ENCODE measurements at places on chromosomes 2 and 18.

- DNase-seq: no peak
Measured at GRCh38 chr18:52903857-52904256, 563.9 kb downstream of the DCC start.

DNA sequence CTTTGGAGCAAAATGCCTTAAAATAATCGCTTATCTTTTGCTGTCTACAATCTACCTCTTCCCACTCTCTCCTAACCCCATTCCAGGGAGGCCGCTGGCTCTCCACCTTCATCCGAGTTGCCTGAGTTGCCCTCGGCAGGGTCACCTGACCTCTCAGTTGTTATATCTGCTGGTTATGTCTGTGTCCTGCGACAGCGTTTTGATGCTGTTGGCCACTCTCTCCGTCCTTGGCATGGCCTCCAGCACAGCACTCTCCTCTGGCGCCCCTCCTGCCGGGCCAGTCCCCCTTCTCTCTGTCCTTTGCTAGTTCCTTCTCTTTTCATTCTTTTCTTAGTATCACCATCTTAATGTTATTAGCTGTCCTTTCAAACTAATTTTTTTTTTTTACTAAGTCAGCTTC is 41.6 kb downstream of the TRAF3IP1 start:
- DNase-seq: no peak

DNA sequence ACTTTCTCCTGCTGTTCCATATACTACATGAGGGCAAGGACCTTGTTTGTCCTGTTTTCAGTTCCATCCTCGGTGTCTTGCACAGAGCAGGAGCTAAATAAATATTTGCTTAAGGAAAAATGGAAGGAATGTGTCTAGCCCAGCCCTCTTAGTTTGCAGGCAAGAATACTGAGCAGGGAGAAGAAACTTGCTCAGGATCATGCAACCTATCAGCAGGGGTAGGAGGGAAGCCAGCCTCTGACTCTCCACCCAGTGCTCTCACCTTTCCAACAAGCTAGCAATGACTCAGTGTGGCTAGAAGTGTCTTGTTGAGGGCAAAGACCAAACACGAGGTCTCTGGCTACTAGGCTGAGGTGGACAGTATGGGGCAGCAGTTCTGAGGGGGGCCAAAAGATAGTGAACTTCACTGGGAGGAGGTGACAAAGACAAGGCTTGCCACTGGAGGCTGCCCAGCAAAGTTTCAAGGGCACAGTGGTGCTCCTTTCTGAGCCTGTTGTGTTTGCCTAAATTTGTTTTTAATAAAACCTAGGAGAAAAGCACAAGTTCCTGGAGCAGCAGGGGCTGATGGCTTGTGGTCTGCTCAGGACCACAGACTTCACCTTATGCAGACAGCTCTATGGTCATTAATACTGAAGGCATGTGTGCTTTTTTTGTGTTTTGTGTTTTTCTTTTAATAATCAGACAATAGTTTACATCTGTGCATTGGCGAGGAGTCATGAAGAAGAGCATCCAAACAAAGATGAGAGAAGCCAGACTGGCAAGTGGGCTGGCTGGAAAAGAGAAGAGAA is 49.1 kb upstream of the CTAGE1 start:
- peak; percentile 71 for DNase-seq

DNA sequence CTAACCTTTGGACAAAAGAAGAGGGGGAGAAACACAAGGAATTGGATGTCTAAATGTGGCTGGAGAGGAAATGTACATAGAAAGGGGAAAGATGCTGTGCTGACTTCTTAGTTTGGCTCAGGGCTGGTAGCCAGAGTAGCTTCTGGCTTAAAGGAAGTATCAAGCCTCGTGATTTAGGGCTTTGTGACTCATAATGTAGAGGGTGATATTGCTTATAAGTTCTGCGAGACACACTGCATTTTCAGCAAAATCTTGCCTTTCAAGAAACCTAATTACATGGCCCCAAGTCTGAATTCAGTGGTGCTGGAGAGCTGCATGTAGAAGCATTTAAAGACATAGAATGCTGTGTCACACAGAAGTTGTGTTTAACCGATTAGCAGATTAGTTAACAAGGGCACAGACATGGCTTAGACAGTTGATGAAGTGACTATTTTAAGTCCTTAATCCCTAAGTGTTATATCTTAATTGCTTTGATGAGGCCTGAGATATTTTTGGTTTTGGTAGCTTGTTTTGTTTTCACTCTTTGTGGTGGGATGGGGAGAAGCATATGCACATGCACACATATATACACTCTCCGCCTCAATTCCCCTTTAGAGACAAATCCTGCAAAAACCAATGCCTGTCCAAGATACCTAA is 66.4 kb downstream of the EPAS1 start:
- DNase-seq: peak; percentile 39

DNA sequence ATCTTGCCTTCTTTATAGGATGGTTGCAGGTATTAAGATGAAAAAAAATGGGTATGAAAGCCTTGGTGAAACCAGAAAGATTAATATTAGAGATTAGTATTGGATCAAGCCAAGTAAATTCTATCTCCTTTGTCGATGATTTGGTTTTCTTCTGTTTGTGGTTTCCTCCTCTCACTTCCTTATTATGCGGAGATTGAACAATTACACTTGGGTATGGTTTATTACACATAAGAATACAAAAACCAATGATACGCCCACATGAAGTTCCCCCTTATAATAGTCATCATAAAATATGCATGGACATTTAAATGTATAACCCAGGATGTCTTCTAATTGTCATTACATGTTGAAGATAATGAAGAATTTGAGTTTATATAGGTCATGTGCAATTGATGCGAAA is 4.9 kb downstream of the LTBP1 start:
- DNase-seq: no peak

GRCh38 chr2:84435345-84436025 is 23.6 kb downstream of the SUCLG1 start:
- no peak for DNase-seq

DNA sequence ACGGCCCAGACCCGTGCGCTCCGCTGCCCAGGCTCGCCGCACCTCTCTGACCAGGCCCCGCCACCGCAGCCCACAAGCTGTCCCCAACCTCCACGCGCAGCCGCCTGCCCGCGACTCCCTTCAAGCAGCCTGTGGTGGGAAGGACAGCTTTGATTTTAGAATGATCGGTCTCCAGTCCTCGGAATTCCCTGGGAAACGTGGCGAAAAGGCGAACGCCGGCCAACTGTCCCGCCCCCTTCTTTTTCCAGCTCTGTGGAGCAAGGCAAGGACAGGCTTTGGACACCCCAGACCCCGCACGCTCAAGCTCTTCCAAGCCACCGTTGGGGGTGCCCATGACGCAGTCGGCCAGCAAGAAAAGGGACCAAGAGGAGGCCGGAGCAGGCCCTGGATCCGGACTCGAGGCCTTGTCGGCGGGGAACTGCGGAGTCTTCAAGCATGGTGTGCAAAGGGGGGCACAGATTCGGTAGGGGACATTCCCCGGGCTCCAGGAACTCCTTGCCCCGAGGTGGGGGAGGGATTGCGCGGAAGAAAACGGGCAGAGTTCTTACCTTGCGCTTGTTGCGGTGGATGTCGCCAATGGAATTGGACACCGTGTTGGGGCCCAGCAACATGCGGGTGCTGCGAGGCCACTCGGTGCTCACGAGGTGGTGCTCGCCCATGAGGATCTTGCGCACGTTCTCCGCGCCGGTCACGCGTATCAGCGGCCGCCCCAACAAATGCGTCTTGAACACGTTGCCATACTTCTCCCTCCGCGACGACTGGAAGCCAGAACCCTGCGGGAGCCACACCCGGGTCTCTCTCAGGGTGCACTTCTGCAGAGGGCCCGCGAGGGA is 4.0 kb downstream of the CYP26B1 start:
- no peak for DNase-seq

GRCh38 chr2:232237464-232237863 is 141.1 kb upstream of the ALPP start:
- no peak for DNase-seq

- no peak for DNase-seq
Measured at GRCh38 chr18:62730941-62731340, 15.6 kb downstream of the PHLPP1 start.

DNA sequence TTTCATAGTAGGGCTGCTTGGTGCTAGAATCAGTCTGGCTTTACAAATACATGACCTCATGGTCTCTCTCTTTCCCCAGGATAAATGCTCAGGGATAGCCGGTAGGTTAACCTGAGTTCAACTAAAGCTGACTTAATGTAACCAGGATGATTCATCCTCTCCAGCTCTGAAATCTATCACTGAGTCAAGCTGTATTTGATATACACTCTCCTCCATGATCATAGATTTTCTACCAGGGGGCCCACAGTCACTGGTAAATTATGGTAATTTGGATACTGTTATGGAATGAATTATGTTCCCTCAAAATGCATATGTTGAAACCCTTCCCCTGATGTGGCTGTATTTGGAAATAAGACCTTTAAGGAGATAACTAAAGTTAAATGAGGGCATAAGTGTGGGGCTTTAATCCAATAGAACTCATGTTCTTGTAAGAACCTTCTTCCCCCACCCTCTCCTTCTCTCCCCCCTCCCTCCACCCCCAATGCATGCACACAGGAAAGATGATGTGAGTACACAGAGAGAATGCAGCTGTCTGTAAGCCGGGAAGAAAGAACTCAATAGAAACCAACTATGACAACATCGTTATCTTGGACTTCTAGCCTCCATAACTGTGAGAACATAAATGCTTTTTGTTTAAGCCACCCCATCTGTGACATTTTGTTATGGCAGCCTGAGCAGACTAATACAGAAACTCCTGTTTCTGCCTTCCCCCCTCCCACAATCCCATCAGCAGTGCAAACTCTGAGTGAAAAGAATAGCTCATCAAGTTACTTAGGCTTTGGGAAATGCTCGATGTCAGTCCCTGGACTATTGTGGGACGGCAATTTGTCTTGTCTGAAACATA is 134.9 kb upstream of the KYNU start:
- DNase-seq: no peak

DNA sequence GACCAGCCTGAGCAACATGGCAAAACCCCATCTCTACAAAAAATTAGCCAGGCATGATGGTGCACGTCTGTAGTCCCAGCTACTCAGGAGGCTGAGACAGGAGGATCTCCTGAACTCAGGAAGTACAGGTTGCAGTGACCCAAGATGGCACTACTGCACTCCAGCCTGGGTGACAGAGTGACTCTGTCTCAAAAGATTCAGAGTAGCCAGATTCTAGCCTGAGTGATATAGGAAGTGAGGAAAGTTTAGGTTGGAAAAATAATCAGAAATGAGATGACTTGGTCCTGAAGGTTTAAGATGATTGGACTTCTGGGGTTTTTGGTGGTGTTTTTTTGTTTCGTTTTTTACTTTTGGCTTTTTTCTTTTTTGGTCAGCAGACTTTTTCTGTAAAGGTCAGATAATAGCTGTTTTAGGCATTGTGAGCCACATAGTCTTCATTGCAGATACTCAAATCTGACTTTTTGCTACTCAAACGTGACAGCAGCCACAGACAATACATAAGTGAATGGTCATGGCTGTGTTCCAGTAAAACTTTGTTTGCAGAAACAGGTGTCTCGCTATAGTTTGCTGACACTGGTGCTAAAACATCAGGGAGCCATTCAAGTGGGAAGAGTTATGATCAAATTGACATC is 104.1 kb upstream of the UBXN4 start:
- no peak for DNase-seq

DNA sequence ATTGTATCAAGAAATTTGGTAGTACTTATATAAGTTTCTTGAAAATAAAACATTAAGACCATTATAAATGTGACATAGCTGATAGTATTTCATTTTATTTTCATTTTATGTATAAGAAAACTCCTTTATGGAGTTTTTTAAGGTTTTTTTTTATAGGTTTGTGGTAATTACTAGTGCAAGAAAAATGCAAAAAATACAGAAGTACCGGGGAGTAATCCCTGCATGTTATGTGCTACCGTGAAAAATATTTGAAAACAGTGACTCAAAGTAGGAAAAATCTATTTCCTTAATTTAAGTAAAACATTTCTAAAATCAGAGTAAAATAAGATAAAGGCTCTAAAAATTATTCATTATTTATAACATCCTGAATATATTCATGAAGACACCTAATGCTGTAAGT is 21.6 kb downstream of the ZSWIM2 start:
- DNase-seq: no peak

- no peak for DNase-seq
Measured at GRCh38 chr2:196985511-196986183, 59.1 kb upstream of the PGAP1 start.

DNA sequence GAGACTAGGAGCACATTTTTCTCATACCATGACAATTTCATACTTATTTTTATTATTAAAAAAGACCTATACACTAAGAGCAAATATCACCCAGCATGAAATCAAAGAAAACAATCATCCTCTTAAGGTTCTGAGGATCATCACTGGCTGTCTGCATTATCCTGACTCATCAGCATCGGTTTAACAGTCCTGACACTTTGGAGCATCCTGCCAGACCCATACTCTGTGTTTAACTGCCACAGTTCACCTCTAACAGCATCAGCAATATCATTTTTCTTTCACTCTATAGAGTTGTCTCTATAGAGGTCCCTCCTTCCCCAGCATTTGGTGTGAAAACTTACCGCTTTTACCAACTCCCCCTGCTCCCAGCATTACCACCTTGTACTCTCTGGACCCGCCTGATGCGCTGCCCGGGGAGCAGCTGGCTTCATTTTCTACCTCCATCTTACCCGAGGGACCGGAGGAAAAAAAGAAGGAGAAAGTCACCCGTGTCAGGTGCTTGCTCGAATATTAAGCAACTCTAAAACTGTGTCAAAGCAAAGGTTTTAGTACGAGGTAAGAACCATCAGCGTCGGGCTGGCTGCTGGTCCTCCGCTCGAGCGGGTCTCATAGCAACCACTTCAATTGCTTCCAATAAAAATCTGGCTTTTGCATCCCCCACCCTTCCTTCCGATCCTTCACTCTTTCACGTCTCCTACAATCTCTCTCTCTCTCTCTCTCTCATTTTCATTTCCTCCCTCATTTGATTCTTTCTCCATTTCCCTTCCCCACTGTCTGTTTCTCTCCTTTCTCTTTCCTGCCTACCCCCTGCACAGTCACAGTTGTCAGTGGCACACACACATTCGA is at the start of gene RIT2:
Gene RIT2, minus strand, starts transcription at position 610 of the 846 bp plus-strand sequence.
- no peak for DNase-seq

DNA sequence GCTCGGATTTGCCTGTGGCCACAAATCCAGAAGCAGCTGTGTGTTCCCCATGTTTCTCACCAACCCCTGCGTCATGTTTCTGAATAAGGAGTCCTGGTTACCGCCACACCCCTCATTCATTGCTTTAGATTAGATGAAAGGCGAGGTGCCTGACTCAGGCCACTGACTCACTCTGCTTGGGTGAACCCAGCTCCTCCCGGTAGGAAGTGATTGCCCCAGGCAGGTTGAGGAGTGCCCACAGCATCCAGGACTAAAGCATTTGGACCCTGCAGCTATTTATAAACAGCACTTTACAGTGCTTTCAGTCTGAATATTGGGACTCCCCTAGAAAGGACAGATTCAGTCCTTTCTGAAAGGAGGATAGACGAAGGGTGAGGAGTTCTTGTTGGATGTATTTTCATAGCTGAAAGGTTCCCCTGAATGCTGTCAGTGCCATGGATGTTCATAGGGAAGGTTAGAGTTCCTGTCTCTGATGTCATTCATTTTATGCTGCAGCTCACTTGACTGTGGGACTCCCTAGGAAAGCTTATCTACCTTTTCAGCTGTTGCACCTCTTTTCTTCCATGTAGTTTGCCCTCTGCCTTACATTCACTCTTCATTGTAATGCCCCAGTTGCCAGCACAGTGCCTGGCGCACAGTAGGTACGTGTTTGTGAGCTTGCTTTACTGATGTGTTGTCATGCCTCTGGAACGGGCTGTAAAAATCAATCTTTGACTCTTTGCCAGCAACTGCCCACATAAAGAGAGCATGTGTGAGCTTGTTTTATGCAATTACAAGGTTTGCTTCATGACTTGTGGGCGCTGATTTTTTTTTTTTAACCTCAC is 14.9 kb downstream of the ITGA6 start:
- peak; percentile 71 for DNase-seq

Measured in GM04503 (cell line).